ENCODE measurements at places on chromosomes 3 and 15. TPM values are rescaled to one million over a fixed set of nuclear protein-coding genes. Genes with fewer than 3 reads are reported as not detected.

The GHSR gene
- not detected for total RNA-seq

The ZNF502 gene
- 6.3 TPM for total RNA-seq

The KCNAB1 gene
- total RNA-seq = not detected

The PLSCR5 gene
- total RNA-seq = not detected

The CPLX3 gene
- total RNA-seq = 0.19 TPM

The ST8SIA2 gene
- not detected for total RNA-seq

All from CD8-positive, alpha-beta T cell (primary cell).